ENCODE measurements at places on chromosomes 2 and 18.

- DNase-seq = no peak
These were observed 79.2 kb upstream of the PID1 start for GRCh38 chr2:229350117-229350805.

DNA sequence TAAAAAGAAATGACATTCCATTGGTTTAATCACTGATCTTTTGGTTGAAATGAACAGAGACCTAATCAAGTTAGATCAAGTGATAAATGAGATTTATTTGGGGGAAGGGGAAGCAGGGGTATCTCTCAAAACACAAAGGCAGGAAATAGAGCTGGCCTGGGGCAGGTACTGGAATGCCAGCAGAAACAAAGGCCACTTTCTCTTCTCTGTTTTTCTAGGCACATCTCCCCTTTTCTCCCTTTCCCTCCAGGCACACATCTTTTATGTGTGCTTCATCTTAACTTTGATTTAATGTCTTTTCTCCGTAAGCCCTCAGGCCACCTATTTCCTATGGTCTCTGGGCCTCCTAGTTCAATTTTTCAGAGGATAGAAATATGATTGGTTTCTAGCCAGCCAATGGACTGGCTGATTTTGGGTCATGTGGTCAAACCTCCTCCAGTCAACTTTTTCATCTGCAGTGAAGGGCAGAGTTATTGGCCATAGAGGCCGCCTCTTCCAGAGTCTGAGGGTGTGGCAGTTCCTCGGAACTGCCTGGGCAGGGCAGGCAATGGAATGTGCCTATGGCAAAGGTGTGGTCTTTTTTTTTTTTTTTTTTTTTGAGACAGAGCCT lies 58.9 kb upstream of the FAM136A start:
- DNase-seq = no peak

GRCh38 chr2:6749962-6750361 lies 115.7 kb downstream of the CMPK2 start:
- DNase-seq = no peak

GRCh38 chr2:106120432-106120831 lies 73.7 kb downstream of the UXS1 start:
- no peak for DNase-seq

GRCh38 chr18:51767293-51767692 lies 569.8 kb upstream of the MEX3C start:
- no peak for DNase-seq

GRCh38 chr2:64538764-64539433 lies 14.8 kb downstream of the AFTPH start:
- DNase-seq = no peak
